Activated CD8-positive, alpha-beta memory T cell treated with anti-CD3 and anti-CD28 coated beads for 4 hours (primary cell): ENCODE measurements at places on chromosomes 2 and 18.

- DNase-seq: no peak
Measured at GRCh38 chr2:228268301-228268700, 86.8 kb upstream of the SPHKAP start.

GRCh38 chr2:47088371-47089082, 66.6 kb downstream of the STPG4 start:
- no peak for DNase-seq

- no peak for DNase-seq
Measured at GRCh38 chr18:3794537-3795348, 344.8 kb downstream of the TGIF1 start.

GRCh38 chr18:61531182-61531581, 198.0 kb downstream of the CDH20 start:
- DNase-seq: no peak

DNA sequence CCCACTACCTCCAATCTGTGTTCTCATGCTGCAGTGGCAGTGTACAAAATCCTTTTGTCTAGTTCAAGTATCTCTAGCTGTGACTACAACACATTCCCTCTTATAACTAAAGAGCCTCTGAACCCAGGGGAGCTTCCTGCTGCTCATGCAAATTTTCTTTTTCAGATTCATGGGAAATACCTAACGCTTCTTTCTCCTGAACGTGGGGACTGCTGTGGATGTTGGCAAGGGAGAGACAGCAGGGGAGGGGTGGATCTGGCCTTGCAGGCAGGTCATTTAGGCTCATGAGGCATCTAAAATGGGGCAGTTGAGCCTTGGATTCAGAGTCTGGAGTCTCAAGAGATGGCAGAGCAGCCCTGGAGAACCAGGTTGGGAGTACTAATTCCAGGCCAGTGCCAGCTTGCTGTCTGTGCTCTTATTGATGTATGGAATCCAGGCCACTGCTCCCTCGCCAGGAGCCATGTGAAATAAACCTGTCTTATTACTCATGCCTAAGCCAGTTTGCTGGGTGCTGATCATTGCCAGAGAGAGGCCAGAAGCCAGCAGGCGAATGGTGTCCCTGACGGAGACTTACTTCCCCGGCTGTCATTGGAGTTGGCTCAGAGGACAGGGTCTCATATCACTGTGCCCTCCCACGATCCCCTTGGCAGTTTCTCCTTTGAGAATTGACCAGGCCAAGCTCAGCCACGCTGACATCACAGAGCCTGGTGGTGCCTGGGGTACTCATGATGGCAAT, 29.2 kb upstream of the TNP1 start:
- DNase-seq: no peak

DNA sequence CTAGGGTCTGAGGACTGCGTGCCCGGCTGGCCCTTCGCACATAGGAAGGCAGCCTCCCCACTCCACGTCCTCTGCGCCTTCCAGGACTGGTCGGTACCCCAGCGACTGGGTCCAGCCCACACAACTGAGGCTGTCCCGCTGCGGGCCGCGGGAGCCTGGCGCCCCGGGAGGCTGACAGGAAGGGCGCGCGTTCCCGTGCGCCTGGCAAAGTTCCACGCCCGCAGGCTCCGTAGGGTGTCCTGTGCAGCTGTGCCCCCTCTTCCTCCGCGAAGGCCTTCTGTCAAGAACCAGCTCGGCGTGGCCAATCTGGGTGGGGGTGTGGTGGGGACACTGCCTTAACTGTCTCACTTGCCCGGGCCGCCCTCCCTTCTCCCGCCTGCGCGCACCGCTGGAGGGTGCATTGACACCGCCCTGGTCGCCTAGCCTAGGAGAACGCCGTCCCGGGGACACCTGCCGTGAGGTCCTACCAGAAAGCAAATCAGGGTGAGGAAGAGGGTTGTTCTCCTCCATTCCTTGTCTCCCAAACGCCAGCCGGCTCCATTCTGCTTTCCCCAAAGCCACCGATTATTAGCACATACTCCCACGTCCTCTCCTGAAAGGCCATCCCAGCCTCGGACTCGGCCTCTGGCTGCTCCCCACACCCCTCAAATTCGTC, 618 bp upstream of the LYPD1 start:
- no peak for DNase-seq

DNA sequence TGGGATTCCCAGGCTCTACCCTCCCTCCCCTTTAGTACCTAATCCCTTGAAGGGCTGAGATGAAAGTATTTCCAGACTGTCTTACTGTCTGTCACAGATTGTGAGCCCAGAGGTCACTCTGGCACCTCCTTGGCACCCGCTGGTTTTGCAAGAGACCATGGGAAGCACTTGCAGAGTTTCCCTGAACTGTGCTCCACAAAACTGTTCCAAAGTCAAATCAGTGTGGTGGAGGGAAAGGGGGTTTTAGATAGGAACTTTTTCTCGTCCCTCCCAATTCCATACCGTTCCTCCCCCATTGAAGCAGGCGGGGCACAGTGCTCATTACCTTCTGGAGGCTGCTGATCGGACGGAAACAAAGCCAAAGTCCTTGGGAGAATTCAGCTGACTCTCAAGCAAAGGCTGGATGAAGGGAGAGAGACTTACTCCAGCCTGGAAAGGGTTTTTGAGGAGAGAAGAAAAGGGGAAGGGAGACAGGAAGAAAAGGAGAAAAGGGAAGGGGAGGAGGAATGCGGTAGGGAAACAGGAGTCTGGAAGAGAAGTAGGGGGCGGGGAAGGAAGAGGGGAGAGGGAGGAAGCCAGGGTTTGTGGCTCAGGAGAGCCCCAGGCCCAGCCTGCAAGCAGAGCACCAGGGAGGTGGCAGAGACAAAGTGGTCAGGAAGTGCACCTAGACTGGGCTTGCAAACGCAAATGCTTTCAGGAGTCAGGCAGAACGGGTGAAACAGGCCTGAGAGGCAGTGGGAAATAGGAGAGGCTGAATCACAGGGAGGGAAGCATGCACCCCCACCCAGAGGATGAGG, 88.4 kb upstream of the SP3 start:
- no peak for DNase-seq

DNA sequence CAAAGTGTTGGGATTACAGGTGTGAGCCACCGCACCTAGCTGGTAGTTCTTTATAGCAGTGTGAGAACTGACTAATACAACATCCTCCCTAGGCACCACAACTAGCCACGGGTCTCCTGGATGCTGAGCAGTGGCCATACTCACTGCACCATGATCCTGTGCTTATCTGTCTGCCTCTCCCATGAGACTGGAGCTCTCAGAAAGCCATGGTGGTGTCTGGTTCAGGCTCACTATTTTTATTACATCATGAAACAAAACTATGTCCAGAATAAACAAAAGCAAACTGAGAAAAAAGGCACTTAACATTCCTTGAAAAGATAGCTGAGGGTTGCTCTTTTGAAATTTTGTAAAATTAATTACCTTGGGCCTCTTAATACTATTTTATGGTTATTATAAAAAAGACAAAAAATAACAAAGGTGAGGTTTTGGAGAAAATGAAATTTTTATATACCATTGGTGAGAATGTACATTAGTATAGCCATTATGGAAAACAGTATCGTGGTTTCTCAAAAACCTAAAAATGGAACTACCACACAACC, 90.7 kb upstream of the TFCP2L1 start:
- no peak for DNase-seq

DNA sequence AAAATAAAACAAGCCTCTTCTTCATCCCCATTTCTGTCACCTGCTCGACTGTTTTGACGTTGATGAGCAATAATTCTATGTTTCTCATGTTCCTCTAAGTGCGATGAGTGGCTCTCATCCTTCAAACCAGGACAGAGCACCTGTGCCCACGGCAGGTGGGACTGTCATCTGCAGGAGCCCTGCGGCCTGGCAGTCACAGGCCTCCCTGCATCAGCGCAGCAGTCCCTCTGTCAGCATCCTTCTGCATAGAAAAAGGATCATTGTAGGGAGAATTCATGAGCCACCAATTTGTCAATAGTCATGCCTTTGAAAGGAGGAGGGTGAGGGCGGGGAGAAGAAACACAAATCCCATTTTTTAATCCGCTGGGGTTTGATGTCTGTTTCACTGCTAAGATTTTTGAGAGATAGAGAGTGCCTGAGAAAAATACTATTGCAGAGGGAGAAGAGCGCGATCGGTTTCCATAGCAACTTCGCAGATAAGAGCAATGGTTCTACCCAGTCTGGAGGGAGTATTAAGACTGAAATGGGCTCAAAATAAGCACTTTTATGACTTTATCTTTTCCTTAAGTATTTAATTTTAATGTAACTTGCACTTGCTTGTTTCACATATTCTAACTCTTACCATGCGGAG, 234.3 kb upstream of the NCKAP5 start:
- DNase-seq: no peak

DNA sequence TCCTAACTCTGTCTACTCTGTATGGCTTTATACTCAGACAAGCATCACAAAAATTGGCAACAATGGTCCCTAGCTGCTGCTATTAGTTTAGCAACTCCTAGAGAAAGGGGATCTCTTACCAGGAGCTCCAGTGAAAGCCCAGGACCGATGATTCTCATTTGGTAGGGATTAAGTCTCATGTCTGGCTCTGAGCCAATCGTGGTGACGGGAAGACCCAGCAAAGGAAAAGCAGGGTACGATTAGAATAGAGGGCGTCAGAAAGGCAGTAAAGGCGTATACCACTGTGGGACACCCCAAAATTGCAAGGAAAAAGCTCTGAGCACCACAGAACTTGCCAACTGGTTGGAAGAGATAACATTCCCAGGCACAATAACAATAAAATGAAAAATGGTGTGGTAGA, 129.5 kb downstream of the MTCL1 start:
- DNase-seq: no peak

- DNase-seq: no peak
Measured at GRCh38 chr2:206520450-206520849, 77.1 kb downstream of the ADAM23 start.

GRCh38 chr18:42360716-42361115, 405.7 kb downstream of the PIK3C3 start:
- DNase-seq: no peak

DNA sequence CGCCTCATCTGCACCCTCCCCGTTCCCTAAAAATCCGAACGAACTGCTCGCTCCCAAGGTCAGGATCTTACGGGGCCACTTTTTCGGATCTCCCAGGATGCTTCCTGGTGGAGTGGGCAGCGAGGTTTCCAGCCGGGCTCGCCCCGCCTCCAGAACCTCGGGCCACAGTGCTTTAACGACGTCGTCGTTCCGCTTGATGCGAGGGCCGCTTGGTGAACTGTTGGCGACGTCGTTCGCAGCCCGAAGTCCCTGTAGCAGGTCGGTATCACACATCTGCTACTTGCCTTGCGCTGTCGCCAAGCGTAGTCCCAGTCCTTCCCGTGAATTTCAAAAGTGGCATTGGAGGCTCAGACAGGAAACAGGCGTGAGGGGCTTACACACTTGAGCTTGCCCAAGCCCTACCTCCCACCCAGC, 15.3 kb downstream of the EVX2 start:
- DNase-seq: no peak

GRCh38 chr18:13716916-13717315, 9.4 kb downstream of the FAM210A start:
- no peak for DNase-seq

DNA sequence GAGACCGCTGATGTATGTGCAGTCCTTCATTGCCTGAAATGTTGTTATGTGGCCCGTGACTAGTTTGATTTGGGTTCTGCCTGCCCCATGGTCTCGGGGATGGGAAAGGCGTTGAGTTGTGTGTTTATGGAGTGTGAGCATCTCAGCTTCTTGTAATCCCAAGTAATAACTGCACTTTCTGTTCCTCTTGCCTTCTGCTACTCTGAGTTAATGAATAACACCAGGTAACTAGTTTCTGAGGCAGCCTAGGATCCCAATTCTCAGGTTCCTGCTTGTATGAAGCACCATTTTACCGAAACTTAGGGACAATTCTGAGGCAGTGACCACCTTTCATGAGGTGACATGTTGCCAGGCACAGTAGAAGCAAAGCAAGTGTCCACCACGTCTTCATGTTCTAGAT, 170.0 kb downstream of the ALK start:
- no peak for DNase-seq

DNA sequence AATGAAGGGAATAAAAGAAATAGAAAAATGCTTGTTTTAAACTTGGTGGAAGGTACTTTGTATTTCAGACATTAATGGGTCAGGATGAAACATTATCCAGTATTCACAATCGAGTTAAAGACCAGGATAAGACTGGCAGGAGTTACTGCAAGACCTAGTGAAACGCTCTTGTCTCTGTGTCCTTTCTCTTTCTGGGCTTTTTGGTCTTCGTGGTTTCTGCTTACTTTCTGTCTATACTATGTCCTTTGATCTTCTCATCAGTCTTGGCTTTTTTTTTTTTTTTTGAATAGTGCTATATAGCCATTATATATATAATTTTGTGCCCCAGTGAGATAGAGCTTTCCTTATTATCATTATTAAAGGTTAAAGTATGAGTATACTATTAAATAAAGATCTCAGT, 42.1 kb upstream of the GAREM2 start:
- DNase-seq: no peak

- DNase-seq: no peak
Measured at GRCh38 chr2:179694963-179695362, 166.4 kb downstream of the ZNF385B start.
